ENCODE measurements at places on chromosomes 7 and 10. TPM values are rescaled to one million over a fixed set of nuclear protein-coding genes. Genes with fewer than 3 reads are reported as not detected.

DNA sequence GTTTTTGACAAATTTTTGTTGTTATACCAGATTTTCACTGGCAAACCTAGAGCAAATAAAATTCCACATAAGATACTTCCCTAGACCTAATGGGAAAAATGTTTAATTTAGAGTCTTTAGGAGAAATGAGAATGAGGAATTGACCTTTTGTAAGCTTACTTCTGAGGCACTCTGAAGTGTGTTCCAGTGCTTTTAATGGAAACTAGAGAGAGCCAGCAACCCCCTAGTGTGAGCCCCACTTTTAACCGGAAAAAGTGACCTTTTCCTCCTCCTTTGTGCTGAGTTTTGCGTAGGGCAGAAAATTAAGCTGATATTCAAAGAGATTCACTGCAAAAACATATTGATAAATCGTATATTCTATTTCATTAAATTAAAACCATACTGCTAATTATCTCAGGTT, 5.2 kb downstream of the IKZF1 start:
- no peak for DNase-seq

DNA sequence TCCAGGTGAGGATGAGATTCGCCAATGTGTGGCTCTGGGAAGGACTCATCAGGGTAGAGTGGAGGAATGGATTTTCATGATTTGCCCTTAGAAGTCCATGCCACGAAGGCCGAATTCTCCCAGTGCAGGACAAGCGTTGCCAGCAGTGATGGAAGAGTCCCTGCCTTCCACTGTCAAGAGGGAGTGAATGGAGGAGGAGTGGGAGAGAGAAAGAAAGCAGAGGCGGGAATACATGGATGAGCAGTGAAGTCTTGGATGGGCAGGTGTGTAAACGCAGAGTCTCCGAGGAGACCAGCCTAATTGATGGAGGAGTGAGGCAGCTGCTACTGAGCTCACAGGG, 419.2 kb downstream of the GLRX3 start:
- DNase-seq = no peak

Gene OGDH
- total RNA-seq = 99.5 TPM

Gene FAM25C
- not detected for total RNA-seq
